ENCODE measurements at places on chromosomes 5 and 9.
A peak's percentile ranks its signal among the peaks of the same experiment; 100 is the strongest.

- DNase-seq, result no peak
These were observed 34.7 kb downstream of the COL27A1 start for GRCh38 chr9:114189823-114190562.

- DNase-seq, result no peak
These were observed 4.7 kb downstream of the C5orf46 start for GRCh38 chr5:147901599-147902039.

GRCh38 chr9:137951597-137952490 is 74.3 kb downstream of the CACNA1B start:
- DNase-seq, result no peak

DNA sequence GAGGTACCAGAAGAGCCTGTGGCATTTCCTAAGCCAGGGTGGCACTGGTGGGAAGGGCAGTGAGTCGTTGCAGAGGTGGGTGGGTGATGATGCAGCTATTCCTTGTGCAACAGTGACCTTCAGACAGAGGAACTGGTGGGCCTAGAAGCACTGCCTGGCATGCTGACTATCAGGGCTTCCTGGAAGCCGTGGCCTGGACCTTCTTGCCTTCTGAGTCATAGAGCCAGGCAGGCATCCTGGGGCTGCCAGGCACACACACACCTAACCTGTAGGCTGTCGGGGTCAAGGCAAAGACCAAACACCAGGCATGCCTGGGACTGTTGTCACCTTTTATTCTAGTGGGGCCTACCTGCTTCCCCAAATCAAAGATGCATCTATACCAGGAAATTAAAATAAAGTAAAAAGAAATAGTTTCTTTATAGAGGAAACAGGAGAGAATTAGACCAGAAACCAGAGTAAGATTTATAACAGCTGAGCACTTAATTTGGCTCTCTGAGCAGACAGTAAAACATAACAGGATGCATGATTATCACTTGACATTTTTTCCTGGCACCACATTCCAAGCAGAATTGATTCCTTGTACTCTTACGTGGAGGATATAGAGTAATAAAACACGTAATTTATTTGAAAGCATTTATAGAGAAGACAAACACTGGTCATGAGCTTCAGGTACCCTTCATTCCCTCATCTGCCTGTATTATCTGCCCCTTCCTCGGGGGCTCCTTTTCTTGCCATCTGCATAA is 25.1 kb downstream of the NANS start:
- peak; percentile 30 for DNase-seq
